ELR (cell line): ENCODE measurements at places on chromosomes 3 and 15.
A peak's percentile ranks its signal among the peaks of the same experiment; 100 is the strongest.

DNA sequence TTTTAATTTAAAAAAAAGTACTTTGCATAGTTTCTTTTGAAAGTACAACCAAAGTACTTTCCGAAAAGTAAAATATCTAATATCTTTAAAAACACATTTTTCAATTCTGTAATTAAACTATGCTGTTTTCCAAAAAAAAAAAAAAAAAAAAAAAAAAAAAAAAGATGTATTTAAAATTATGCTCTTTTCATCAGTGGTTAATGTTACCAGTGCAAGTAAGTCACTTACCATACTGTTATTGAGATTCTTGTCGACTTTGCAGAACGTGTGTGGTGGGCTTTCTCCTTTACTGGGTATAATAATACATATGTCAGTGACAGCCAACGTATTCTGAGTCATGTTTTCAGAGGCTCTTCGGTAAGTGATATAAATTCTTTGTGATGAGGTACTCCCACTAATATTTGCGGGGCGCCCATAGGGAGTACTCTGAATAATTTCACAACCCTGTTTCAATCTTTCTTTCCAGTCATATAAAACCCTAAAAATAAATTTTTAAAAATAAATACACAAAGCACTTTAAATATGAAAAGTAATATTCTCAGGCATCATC, 39.9 kb downstream of the DENND4A start:
- peak; percentile 72 for DNase-seq

- no peak for DNase-seq
Measured at GRCh38 chr15:85804481-85805170, 9.9 kb upstream of the KLHL25 start.

- DNase-seq: no peak
Measured at GRCh38 chr3:908839-909238, 184.0 kb upstream of the CNTN6 start.

- DNase-seq: peak; percentile 93
Measured at GRCh38 chr3:185537369-185537970, 14.9 kb downstream of the LIPH start.

- DNase-seq: peak; percentile 26
Measured at GRCh38 chr15:41408234-41408641, 5.9 kb upstream of the NDUFAF1 start.

DNA sequence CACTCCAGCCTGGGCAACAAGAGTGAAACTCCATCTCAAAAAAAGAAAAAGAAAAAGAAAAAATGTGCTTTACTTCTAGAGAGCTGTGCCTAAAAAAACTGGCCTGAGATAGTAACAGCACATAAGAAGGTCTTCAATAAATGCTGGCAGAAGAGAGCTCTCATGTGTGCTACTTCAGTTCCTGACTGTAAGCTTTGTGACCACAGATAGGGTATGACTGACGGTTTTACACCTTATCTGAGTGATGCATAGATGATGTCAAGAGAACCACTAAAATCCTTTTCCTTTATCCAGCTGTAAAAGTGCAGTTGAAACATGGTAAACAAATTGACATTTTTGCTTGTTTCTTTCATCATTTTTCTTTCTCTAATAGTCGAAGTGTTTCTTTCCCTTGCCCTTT, 127.9 kb downstream of the C3orf70 start:
- peak; percentile 2 for DNase-seq

- DNase-seq: peak; percentile 90
Measured at GRCh38 chr15:34367101-34368081, at the start of gene LPCAT4. LPCAT4 (minus strand) TSS chr15:34367196; CDS start chr15:34367100, 96 bp downstream.

- DNase-seq: peak; percentile 3
Measured at GRCh38 chr15:91407269-91407889, 307.3 kb downstream of the SV2B start.

- DNase-seq: no peak
Measured at GRCh38 chr3:36060950-36061349, 319.4 kb upstream of the STAC start.

DNA sequence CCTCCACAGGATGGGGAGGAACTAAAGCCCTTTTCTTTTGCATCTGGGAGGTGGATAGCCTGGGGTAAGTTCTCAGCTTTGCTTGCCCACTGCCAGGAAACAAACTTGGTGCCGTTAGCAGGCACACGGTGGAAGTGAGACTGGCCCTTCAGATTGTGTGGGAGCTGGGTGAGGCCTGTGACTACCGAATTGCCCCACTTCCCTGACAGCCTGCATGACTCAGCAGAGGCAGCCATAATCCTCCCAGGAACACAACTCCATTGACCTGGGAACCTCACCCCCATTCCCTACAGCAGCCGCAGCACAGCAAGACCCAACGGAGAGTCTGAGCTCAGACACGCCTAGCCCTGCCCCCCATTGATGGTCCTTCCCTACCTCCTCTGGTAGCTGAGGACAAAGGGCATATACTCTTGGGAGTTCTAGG, 282.6 kb downstream of the KLF13 start:
- DNase-seq: no peak

DNA sequence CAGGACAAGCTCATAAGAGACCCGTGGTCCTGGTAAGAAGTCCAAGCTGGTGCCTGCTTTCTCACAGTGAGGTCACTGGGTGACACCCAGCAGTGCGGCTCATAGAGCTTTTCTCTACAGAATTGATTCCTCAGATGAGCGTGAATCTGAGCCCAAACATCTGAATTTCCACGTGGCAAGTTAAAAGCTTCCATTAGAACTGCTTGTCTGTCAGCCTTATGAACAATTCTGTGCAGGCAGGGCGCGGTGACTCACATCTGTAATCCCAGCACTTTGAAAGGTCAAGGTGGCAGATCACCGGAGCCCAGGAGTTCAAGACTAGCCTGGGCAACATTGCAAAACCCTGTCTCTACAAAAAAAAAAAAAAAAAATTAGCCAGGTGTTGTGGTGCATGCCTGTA, 113.1 kb upstream of the ABHD17C start:
- DNase-seq: peak; percentile 68

GRCh38 chr15:45133561-45133920, 3.7 kb downstream of the DUOX1 start:
- DNase-seq: no peak

DNA sequence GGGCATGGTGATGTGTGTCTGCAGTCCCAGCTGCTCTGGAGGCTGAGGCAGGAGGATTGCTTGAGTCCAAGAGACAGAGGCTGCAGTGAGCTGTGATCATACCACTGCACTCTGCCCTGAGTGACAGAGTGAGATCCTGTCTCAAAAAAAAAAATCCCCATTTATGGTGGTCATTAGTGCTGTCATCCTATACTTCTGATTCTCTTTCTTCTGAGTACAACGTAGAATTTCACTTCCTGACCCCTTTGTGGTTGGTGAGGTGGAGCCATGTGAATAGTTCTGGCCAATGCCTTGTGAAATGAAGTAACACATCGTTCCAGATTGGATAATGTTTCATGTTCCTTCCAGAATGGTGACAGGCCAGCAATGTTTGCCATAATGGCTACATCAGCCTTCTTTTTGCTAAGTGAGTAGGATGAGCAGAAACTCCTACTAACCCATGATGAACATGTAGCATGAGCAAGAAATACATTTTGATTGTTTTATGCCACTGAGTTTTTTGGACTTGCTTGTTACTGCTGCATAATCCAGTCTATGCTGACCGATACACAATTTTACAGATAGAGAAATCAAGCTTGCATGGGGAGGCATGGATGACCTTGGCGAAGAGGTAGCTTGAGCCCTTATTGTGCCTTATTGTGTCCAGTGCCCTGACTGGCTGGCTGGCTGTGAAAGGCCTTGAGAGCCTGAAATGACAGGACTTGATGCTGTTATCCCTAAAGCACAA, 30.9 kb upstream of the TLE3 start:
- DNase-seq: no peak

GRCh38 chr3:178778589-178778988, 242.4 kb downstream of the KCNMB2 start:
- no peak for DNase-seq

- no peak for DNase-seq
Measured at GRCh38 chr15:63165166-63165859, 8.0 kb upstream of the RPS27L start.

- peak; percentile 35 for DNase-seq
Measured at GRCh38 chr3:112818289-112818688, 28.4 kb downstream of the CD200R1L start.

DNA sequence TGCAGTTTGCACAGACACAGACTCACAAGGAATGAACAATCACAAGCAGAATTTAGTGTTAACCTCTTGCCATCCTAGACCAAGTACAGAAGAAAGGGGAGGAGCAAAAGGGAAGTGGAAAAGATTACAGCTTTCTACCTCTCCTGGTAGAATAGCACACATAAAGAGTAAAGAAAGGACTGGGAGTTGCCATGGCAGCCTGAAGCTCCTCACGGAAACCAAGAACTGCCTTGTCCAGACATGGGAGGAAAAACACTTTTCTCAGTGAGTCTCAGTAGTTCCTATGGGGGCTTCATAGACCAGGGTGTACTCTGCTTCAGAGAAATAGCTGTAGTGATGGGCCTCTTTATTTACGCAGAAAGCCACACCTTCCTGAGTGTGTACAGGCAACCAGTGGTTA, 114.7 kb upstream of the GAP43 start:
- no peak for DNase-seq

DNA sequence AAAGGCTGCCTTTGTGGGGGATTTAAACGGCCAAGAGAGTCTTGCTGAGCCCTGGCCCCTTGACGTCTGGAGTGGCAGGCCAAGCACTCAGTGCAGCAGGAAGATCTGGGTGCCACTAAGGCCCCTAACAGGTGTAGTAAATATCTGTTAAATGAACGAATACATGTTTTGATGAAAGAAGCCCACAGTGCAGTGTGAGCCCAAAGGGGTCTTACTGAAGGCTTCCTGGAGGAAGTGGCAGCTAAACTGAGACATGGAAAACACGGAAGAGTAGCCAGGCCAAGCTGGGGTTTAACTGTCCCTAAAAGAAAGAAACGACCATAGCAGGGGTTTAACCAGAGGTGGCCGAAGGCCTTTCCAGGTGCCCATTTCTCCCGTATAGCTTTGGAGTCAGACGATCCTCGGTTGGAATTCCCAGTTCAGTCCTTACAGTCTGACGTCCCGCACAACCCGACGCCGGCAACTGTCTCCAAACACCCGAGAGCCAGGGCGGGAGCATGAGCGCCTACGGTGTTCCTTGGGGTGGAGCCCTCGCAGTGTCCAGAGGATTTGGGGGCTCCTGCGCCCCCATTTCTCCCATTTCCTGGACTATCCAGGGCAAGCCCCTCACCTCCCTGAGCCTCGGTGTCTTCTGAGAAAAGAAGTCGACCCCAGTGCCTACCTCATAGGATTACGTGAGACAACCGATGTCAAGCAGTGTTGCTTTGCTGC, 910 bp upstream of the ABHD6 start:
- no peak for DNase-seq

DNA sequence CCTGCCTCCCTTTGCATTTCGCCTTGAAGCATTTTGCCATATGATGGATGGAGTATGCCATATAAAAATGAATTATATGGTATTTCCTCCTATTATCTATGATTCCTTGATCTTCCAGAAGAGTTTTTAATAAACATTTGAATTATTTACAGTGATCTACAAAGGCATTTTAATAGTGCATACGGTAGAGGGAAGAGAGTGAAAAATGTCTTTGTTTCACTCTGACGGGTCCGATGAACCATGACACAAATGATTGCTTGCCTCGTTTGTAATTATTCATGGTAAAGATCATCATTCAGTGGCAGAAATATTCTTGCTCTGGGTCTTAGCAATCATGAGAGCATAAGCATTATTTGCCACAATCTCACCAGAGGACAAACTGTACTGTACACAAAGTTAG, 1010.9 kb downstream of the NTRK3 start:
- no peak for DNase-seq

GRCh38 chr15:74937272-74937589, 642 bp downstream of the COX5A start:
- DNase-seq: no peak

GRCh38 chr3:72334681-72335457, 513.4 kb downstream of the SHQ1 start:
- DNase-seq: no peak

- DNase-seq: no peak
Measured at GRCh38 chr3:194745422-194746184, 59.9 kb downstream of the FAM43A start.

GRCh38 chr15:61226361-61227256, 2.5 kb downstream of the RORA start:
- DNase-seq: no peak

GRCh38 chr15:71106802-71107500, 8.3 kb upstream of the THSD4 start:
- peak; percentile 47 for DNase-seq

- no peak for DNase-seq
Measured at GRCh38 chr3:16198427-16198826, 23.9 kb downstream of the GALNT15 start.

GRCh38 chr15:76274821-76275220, 36.4 kb downstream of the ETFA start:
- DNase-seq: no peak

- peak; percentile 89 for DNase-seq
Measured at GRCh38 chr3:182980204-182981037, at the start of gene DCUN1D1. DCUN1D1 (minus strand) TSS chr3:182980538; CDS start chr3:182980489, 49 bp downstream.

DNA sequence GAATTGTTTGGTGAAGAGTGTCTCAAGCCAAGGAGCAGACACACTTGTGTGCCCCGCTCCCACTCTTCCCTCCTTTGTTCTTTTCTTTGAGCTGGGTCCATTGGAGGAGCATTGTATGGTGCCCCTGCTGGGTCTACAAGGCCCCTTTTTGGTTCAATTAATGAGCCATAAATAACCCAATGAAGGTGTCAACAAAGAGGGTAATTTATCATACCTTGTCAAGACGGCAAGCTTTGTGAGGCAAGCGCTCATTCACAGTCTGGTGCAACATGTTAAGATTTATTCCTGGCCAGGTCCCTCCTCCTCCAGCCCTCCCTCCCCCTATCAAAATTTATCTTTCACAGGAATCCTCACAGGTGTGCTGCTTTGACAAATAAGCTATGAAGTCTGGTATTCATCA, 300.1 kb downstream of the RORA start:
- no peak for DNase-seq

GRCh38 chr15:85733416-85733815, 61.3 kb downstream of the KLHL25 start:
- DNase-seq: no peak
